Anterior cingulate cortex (tissue), 58 donors: ENCODE measurements at places on chromosomes 6 and 20.

DNA sequence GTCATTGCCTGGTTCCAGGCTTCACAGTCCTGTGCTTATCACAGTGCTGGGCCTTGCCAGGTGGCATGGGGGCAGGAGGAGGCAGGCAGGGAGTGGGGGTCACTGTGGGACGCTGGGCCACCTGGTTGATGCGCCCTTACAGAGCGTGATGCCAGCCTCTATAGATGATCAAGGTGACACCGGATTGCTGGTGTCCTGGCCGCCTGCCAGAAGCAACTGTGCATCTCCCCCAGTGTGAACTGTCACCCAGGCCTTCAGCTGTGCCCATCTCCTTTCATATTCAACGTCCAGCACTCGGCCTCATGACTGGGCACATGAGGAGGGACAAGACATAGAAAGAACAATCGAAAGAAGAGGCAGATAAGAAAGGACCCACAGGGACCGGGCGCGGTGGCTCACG is 318.9 kb downstream of the TAF4 start:
- DNase-seq, result no peak

GRCh38 chr6:107439406-107439805 is 20.0 kb downstream of the PDSS2 start:
- DNase-seq, result no peak

DNA sequence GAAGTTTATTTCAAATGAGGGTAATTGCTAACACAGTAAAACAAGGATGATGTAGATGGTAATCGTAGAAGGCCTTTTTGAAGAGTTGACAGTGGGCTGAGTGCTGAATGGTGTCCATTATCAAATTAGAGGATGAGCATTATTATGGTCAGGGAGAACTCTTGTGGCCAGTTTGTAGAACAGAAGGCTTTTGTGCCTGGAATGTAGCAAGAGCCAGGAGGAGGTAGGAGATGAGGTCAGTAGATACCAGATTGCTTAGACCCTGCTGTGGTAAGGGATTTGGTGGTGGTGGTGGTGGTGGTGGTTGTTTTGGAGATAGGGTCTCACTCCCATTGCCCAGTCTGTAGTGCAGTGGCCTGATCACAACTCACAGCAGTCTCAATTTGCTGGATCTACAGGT is 6.2 kb downstream of the CSE1L start:
- DNase-seq, result no peak

- DNase-seq, result no peak
These were observed 135.0 kb upstream of the PROKR2 start for GRCh38 chr20:5451643-5452210.
